ENCODE measurements at places on chromosomes 11 and 22. TPM values are rescaled to one million over a fixed set of nuclear protein-coding genes. Genes with fewer than 3 reads are reported as not detected.

DNA sequence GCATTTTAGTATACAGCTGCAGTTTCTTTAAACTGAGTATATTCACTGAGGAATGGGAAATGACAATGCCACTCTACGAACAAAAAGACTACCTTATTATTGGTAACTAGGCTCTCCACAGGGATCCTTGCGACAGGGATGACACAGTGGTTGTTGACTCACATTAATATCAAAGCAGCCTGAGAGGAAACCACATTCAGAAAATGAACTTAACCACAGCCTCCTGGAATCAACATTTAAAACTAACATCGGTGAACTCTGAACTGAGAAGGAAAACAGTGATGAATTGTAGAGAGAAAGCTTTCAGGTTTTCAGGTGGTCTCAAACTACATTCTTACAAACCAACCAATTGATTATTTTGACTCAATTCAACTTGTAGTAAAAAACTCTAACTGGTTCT lies 90.3 kb upstream of the MTMR2 start:
- H3K27me3 ChIP-seq: no peaks in the 10 kb centered on the region
- H3K4me1 ChIP-seq: no peaks in the 10 kb centered on the region
- H3K4me3 ChIP-seq: no peak overlapping the region
- no peak for DNase-seq
- H3K36me3 ChIP-seq: no peaks in the 10 kb centered on the region

DNA sequence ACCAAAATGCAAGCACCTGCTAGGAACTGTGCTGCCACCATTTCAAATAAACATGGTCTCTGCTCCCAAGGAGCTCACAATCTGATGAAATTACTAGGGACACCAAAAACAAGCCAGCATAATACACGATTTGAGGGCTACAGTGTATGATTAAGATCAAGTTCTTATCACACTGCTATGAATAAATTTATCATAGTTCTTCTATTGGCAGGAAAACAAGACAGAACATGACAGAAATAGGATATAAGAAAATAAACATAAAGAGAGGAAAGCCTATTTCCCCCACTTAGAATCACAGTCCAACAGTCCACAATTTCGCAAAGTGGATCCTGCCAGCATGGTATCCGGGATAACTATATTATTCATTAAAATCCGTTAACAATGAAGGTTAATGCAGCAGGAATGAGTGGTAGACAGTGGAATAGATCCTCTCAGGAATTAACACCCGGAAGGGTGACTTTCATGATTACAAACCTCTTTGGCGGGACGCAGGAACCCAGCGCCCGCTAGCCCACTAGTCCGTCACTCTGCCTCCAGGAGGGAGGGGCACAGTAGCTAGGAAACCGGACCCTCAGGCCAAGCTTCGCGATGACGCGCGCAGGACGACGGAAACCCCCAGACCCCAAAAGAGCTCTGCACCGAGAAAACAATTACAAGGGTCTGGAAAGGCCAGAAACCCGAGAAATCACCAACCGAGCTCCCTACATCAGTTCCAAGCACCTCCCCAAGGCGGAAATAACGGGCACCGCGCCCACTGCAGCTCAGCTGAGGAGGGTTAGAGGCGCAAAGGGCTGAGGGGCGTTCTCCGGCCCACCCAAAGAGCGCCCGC lies 607 bp downstream of the CCDC82 start:
- peaks cover 10% of the 10 kb centered on the region for H3K4me1 ChIP-seq
- DNase-seq: no peak
- no peaks in the 10 kb centered on the region for H3K36me3 ChIP-seq
- peak overlapping the region; percentile 96 for H3K27ac ChIP-seq
- H3K4me3 ChIP-seq: peak overlapping the region; percentile 93

DNA sequence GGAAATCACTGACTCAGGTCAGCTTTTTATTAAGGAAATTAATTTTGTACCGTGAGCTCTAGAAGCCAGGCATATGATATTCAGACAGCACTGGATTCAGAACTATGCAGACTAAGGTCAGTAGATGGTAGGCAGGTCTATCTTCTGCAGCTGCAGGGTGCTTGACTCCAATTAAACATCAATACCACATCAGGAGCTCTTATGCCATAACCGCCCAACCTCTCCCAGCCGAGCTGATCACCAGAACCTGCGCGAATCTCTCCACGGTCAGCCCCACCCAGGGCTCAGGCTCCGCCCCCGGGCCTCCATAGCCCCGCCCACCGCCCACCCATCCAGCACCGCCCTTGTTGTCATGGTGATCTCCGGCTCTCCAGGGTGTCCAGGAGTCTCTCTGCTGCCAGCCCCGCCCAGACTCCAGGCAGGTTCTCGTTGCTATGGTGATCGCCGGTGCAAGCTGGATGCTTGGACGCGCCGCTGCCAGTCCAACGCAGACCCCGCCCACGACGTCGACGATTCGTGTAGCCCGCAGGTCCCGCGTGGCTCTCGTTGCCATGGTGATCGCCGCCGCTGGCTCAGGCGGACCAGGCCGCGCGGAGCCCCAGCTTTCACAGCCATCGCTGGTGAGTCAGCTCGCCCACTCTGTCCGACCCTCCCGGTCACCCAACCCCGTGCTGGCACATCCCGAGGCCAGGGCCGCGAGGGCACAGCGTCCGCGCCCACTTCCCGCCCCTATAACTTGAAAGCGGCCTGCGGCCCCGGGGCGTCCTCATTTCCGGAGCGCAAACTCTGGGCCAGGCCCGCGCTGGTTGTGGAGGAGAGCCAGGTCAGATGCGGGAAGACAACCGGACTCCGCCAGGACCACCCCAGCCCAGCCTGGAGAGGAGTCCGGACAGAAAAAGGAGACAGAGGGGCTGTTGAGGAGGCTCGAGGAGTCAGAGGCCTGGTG lies at the start of gene RAB36:
Gene RAB36 (plus strand): TSS at position 546 of the 946 bp plus-strand sequence. CDS start 1,140 bp downstream, outside the sequence.
- H3K27ac ChIP-seq: peak within 1 kb of the TSS; percentile 78
- DNase-seq: peak; percentile 92
- H3K4me1 ChIP-seq: peaks cover 19% of the 10 kb centered on the region

- no peaks in the 10 kb centered on the region for H3K4me1 ChIP-seq
- no peak overlapping the region for H3K27ac ChIP-seq
- no peaks in the 10 kb centered on the region for H3K36me3 ChIP-seq
- H3K27me3 ChIP-seq: no peaks in the 10 kb centered on the region
- DNase-seq: no peak
These were observed 1529.2 kb upstream of the TENM4 start for GRCh38 chr11:80970037-80970436.

DNA sequence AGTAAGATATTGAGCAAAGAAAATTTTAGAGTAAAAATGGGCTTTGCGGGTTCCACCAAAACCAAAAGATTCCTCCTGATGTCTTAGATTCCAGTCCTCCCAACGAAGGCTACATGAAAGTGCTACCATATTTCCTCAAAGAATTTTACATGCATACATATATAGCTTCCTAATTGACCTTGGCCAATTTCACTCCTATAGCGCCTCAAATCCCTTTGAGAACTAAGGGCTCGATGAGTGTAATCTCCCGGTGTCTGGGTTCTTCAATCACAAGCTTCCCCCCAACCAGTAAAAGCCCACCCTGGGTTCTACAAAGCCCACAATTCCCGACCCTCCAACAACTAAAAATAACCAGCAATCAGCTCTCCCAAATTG lies 1.2 kb downstream of the SIK3 start:
- H3K4me1 ChIP-seq: peaks cover 4% of the 10 kb centered on the region
- H3K36me3 ChIP-seq: no peaks in the 10 kb centered on the region
- peak overlapping the region; percentile 92 for H3K27ac ChIP-seq
- no peak for DNase-seq

DNA sequence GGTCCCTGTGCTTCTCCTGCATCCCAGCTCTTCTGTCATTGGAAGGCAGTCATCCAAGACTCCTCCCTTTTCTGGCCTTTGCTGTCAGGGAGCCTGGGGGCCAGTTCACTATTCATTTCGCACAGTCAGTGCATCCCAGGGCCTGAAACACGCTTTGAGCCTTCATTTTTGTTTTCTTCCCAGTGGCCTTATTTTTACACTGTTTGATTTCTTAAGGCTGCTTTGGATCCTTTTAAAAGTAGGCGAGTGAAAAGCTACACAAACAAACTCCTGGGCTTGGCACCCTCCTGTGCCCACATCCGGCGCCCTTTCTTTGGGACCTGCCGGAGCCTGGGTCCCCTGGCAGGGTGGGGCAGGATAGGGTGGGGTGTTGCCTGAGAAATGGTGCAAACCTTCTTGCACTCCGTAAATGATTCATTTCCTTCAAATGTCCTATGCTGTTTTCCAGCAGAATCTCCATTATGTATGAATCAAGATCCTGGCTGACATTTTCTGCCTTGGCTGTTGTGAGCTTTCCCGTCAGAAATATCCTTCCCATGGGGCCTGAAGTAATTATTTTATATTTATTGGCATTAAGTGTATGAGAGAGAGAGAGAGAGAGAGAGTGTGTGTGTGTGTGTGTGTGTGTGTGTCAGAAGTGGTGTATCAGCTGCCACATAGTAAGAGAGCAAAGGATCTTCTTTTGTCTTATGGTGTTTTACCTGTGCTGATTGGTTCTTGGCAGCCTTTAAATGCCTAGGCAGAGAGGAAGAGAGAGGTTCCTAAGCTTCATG lies 45.6 kb downstream of the BCR start:
- no peak overlapping the region for H3K4me3 ChIP-seq
- no peaks in the 10 kb centered on the region for H3K36me3 ChIP-seq
- H3K4me1 ChIP-seq: peaks cover 63% of the 10 kb centered on the region
- H3K27me3 ChIP-seq: no peaks in the 10 kb centered on the region
- H3K27ac ChIP-seq: peak overlapping the region; percentile 84

- H3K4me3 ChIP-seq: no peak overlapping the region
- DNase-seq: no peak
- no peaks in the 10 kb centered on the region for H3K36me3 ChIP-seq
- no peaks in the 10 kb centered on the region for H3K4me1 ChIP-seq
- no peak overlapping the region for H3K27ac ChIP-seq
- no peaks in the 10 kb centered on the region for H3K27me3 ChIP-seq
These were observed 103.2 kb upstream of the GALNT18 start for GRCh38 chr11:11724994-11725393.

GRCh38 chr22:46077669-46078099 lies 72.6 kb upstream of the PPARA start:
- H3K4me1 ChIP-seq: peaks cover 57% of the 10 kb centered on the region
- peak overlapping the region; percentile 92 for H3K27ac ChIP-seq
- no peak for DNase-seq
- no peaks in the 10 kb centered on the region for H3K27me3 ChIP-seq
- no peaks in the 10 kb centered on the region for H3K36me3 ChIP-seq

DNA sequence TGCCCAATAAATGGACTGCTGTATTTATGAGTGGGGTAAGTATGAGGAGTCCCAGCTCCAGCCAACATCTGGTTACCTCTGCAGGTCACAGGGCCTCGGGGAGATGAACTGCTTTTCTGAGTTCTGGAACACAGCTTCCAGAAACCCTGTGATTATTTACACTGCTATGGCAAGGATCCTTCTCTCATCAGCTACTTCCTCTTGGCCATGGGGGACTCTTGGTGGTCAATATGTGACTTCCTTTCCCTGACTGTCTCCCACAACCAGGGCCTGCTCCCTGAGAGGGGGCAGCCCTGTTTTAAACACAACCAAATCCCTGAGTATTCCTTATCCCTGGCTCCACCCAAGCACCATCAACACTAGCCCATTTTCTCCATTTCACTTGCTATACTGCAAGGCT lies 10.0 kb downstream of the RHOG start:
- peaks cover 54% of the 10 kb centered on the region for H3K4me1 ChIP-seq
- no peaks in the 10 kb centered on the region for H3K27me3 ChIP-seq
- H3K36me3 ChIP-seq: peaks cover 32% of the 10 kb centered on the region

DNA sequence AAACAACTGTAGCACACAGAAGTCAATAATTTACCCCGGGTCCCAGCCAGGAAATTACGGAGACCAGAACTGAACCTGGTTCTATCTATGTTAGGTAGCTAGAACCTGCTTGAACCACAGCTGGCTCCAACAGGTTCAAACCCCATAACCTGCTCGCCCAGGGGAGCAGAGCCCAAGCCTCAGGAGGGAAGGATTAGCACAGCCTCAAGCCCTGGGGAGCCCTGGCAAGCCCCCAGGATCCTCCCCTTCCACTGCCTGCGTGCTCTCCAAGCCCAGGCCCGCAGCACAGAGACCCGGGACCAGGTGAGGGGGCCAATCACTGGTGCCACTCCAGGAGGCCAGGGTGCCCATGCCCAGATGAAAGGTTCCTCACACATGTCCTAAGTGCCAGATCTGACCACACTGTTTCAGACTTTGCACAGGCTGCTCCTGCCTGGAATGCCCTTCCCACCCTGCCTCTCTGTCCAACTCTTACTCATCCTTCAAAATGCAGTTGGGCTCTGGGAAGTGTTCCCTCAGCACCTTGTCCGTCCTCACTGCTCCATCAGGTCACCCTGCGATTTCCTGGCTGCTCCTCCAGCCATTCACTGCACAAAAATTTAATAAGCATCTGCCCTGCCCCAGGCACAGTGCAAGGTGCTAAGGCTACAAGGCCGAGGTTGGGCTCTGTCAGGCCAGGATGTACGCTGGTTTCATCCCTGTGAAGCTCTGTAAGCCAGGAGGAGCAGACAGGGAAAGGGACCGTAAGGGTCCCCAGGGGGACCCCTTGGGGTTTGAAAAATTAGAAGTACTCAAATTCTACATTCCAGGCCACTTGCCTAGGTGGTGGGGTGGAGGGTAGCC lies 32.2 kb downstream of the ARRB1 start:
- no peak for DNase-seq
- H3K4me1 ChIP-seq: peaks cover 10% of the 10 kb centered on the region
- H3K36me3 ChIP-seq: no peaks in the 10 kb centered on the region

DNA sequence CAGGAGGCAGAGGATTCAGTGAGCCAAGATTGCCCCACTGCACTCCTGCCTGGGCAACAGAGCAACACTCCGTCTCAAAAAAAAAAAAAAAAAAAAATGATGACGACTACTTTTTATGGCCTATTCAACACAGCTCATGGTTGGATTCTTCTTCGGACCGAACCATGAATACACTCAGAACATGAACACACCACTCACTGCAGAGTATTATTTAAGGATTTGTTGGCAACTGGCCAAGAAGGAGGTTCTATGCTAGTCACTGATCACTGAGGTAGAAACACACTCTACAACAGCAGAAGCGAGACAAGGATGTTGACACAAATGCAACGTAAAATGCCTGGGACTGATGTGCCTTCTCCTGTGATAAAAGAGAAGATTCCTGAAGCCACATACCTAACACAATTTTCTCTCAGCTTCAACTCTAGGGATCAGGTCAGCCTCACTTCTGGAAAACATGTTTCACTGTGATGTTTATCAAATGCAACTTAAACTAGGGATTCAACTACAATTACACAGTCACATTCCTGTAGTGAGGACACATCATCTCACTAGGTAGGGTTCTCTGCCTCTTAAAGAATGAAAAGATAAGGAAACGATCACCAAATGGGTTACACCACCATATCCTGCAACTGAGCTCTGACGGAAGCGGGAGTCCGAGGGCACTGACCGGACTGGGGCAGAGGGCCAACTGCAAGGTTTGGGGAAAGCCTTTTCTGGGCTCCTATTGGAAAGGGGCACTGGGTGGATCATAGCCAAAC lies 82.5 kb downstream of the SGSM3 start:
- no peak overlapping the region for H3K4me3 ChIP-seq
- no peaks in the 10 kb centered on the region for H3K36me3 ChIP-seq
- H3K4me1 ChIP-seq: peaks cover 7% of the 10 kb centered on the region
- no peaks in the 10 kb centered on the region for H3K27me3 ChIP-seq

DEPDC7 gene
- total RNA-seq: 2.3 TPM

HSPB2 gene
- total RNA-seq: not detected

EHBP1L1 gene
- 87.0 TPM for total RNA-seq

MS4A15 gene
- not detected for total RNA-seq

PMM1 gene
- total RNA-seq: 65.2 TPM

MRGPRF gene
- total RNA-seq: 14.3 TPM

GRIK4 gene
- total RNA-seq: not detected

All from esophagus squamous epithelium (tissue), 5 donors.